ENCODE measurements at places on chromosomes 13 and 19.

DNA sequence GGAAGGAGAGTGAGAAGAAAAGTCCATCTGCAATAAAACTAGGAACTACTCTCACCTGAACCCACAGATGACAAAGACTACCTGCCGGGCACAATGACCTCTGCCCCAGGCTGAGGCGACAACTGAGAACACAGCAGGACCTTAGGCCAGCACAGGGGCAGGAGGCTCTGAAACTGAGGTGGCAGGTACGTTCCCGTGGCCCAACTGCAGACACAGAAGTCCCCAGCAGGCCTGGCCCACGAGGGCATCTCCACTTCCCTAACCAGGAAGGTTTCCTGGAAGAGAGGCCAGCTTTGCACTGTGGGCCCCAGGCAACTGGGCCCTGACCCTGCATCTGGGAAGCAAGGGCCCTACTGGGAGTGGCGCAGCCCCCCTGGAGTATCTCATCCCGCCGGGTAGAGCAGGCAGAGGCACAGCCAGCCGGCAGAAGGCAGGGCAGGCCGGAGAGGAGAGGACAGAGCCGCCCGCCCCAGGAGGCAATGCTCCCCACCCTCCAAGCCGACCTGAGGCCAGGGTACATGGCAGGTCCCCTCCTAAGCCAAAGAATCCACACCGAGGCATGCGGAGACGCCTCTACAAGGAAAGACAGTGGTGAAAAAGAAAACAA lies 32.7 kb downstream of the STK24 start:
- no peak for DNase-seq

- DNase-seq, result peak; percentile 9
Observed at GRCh38 chr19:41821003-41821735, 23.3 kb downstream of the LYPD4 start.

DNA sequence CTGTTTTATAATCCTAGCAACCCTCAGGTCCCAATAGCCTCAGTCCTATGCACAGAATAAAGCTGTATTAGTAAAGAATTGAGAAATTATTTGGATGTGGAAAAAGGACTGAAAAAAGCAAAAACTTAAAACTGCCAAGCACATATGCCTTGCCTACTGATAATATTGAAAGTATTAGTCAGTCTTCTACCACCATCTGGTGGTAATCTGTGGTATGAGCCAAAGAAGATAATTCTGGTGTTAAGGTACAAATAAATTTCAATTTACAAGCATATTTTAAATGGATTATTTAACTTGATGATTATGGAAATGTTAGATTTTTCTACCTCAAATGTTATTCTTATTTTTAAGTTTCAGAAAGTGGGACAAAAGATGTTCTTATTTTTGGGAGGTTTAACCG lies 460.3 kb upstream of the KLHL1 start:
- peak; percentile 36 for DNase-seq

DNA sequence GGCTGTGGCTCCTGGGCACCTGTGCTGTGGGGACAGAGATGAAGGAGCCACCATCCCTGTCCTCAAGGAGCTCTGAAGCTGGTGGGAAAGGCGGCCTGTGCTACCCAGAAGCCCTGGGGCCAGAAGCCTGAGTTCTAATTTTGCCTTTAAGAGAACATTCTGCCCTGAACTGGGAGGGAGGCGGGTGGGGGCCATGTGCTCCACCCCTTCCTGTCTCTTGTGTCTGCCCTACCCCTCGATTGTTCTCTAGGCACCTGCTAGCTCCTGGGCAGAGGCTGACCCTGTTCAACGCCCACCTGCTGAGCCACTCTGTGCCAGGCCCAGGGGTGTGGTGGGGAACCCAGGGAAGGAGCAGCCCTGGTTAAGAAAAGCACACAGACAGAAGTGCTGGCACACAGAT lies 5.9 kb downstream of the TRAPPC6A start:
- DNase-seq, result no peak

- no peak for DNase-seq
Observed at GRCh38 chr19:2619076-2619475, 83.4 kb downstream of the GNG7 start.

DNA sequence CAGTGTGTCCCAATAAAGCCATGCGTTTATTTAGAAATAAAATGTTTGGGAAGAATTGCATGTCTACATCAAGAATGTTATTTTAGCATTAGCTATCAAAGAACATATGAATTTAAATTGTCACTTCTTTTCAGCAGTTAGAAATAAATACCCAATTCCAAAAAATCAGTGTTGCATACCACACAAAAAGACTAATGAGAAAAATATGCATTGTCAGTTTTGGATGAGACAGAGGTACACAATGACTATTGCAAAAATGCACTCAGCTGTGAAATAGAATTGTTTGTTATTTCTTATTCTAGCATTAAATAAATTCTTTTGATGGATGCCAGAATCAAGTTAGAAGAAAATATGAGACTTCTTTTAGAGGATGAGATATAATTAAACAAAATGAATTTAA lies 833.9 kb downstream of the SLITRK1 start:
- no peak for DNase-seq

- DNase-seq, result no peak
Observed at GRCh38 chr13:46569456-46569855, 16.5 kb downstream of the LRCH1 start.

DNA sequence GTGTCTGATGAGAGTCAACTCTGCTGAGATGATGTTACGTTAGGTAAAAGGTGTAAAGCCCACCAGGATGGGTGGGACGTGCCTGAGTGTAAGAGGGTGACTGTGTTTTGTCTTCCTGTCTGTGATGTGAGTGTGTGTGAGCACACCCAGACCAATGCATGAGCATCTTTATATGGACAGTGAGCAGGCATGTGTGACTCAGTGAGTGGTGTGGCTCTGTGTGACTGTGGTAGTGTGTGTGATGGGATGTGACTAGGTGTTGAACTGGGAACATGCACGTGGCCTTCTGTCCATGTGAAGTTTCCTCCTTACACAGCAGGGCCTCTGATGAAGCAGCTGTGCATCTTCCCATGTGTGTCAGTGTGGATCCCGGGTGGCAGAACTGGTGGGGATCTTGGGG lies 17.8 kb upstream of the LGALS16 start:
- no peak for DNase-seq

GRCh38 chr13:89880201-89880600 lies 1467.3 kb upstream of the MIR17HG start:
- DNase-seq, result no peak

DNA sequence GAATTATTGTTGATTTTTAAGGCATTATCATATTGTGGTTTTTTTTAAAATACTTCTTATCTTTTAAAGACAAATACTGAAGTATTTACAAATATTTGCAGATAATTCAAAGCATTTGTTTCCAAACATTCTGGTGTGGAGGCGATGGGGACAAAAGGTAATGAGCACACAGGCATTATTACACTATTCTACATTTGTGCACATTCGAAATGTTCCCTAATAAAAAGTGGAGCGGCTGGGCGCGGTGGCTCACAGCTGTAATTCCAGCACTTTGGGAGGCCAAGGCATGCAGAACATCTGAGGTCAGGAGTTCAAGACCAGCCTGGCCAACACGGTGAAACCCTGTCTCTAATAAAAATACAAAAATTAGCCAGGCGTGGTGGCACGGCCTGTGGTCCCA lies 133.4 kb downstream of the FOXO1 start:
- DNase-seq, result no peak

GRCh38 chr13:66489586-66489985 lies 740.5 kb downstream of the PCDH9 start:
- DNase-seq, result no peak

GRCh38 chr13:107458269-107458668 lies 757.1 kb downstream of the LIG4 start:
- DNase-seq, result no peak

DNA sequence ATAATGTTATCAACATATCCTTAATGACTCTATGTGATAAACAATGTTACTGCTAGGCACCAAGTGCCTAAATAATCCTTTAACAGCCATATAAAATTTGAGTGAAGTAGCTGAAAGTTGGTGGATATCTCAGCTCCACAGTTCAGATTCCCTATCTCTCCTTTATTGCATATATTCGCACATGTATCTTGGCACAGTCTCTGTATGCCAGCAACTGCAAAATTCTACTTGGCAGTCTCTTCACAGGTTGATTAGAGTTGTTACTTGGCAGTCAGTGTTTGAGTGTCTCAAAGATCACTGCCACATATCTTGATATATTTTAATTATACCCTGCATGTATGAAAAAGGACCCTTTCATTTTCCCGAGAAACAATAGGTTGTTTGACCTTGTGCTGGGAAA lies 879.3 kb downstream of the OLFM4 start:
- DNase-seq, result no peak

GRCh38 chr13:75761369-75761768 lies 125.2 kb downstream of the LMO7 start:
- DNase-seq, result no peak

- DNase-seq, result no peak
Observed at GRCh38 chr13:45226024-45226423, 25.2 kb upstream of the KCTD4 start.

GRCh38 chr19:32881766-32882165 lies 12.2 kb upstream of the SLC7A9 start:
- no peak for DNase-seq

DNA sequence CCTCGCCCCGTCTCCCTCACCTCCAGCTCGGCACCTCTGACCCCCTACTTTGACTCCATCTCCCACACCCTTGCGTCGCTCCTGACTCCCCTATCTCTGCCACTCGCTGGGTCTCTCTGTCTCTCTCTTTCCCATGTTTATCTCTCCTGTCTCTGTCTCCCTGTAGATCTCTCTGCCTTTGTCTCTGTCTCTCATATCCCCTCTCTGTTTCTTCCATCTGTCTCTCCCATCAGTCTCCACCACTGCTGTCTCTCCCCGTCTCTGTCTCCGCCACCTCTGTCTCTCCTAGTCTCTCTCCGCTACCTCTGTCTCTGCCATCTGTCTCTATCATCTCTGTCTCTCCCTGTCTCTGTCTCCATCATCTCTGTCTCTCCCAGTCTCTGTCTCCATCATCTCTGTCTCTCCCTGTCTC lies 12.4 kb upstream of the BBC3 start:
- no peak for DNase-seq

GRCh38 chr19:18171605-18172327 lies 1.8 kb upstream of the IFI30 start:
- no peak for DNase-seq

DNA sequence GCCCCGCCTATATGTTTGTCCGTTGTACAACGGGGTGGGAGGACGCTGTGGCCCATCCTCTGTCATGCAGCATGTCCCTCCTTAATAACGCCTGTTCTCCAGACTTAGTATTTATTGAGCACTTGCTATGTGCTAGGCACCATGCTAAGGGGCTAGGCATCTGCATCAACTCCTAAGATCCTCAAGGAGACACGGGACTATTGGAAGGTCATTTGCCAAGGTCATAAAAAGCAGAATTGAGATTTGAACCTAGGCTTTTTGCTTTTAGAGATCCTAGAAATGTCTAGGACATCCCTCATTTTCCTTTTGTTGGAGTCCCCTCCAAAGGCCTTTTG lies 1.8 kb upstream of the MAST1 start:
- DNase-seq, result no peak

- DNase-seq, result peak; percentile 75
Observed at GRCh38 chr13:109869312-109870237, 83.2 kb upstream of the IRS2 start.

DNA sequence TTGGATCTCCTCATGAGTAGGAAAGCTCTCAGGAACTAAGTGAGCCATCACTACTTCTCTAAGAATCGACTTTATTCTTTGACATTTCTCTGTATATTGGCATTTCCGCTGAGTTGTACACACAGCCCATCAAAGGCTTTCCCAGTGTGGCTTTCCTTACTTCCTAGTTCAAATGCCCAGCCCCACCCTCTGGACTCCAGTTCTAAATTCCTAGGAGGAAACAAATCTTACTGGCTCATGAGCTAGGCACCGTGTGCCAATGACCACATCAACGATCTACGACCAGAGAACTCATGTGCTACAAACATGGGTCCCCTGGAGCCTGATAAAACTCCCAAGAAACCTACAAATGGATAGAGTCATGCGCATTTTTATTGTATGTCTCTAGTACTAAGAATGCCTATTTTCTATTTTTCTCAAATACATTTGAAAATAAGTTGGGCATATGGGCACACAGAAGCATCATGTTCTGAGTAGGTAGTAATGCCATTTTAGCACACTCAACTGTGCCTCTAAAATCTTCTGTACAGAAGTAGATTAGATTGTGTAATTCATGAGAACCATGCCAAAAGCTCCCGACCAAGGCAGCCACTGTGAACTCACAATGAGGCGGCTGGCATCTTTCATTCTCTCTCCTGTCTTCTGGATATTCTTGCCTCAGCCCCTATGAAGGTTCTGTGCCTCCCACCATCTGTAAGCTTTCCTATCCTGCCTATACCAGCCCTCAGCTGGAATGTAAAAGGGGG lies 10.5 kb upstream of the RAP2A start:
- no peak for DNase-seq
